Stimulated activated CD8-positive, alpha-beta memory T cell treated with anti-CD3 and anti-CD28 coated beads, Interleukin-15, amount 100 ng/mL, for 1 hour (primary cell): ENCODE measurements at places on chromosomes 1 and 21.
A peak's percentile ranks its signal among the peaks of the same experiment; 100 is the strongest.

GRCh38 chr1:147079400-147080005 is 92.8 kb downstream of the PRKAB2 start:
- no peak for DNase-seq

DNA sequence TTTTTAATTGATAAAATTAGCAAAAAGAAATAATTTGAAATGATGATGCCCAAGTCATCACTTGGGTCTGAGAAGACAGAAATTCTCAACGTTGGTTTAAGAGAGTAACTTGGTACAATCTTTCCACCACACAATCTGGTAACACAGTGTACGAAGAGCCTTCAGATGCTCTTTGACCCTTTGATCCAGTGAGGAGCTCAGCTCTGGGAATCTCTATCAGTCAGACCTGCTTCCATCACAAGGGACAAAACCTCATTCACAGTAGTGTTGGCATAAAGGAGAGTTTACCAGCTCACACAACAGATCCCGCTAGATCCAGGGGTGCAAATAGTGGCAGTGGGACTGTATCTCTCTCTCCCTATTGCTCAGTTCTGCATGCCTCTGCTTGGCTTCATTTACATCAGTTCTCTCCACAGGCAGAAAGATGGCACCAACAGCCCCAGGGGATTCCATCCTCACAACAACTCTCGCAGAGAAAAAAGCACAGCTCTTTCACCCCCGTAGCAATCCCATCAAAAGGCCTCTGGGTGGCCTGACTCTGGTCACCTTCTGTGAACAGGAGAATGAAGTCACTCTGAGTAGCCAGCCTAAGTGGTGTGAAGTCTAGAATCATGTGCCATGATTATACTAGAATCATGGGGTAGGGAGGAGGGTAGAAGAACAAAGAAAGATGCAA is 119.7 kb downstream of the ZNF281 start:
- DNase-seq = no peak

DNA sequence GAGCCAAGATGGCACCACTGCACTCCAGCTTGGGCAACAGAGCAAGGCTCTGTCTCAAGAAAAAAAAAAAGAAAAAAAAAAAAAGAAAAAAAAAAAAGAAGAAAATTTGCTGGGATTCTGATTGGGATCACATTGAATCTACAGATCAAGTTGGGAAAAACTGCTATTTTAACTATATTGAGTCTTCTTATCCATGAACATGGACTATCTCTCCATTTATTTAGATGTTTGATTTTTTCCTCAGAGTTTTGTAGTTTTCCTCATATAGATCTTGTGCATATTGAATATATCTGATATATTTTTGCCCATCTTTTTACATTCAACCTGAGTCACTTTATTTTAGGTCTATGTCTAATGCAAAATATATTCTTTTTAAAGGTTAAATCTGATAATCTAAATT is 58.3 kb upstream of the B3GALNT2 start:
- no peak for DNase-seq

DNA sequence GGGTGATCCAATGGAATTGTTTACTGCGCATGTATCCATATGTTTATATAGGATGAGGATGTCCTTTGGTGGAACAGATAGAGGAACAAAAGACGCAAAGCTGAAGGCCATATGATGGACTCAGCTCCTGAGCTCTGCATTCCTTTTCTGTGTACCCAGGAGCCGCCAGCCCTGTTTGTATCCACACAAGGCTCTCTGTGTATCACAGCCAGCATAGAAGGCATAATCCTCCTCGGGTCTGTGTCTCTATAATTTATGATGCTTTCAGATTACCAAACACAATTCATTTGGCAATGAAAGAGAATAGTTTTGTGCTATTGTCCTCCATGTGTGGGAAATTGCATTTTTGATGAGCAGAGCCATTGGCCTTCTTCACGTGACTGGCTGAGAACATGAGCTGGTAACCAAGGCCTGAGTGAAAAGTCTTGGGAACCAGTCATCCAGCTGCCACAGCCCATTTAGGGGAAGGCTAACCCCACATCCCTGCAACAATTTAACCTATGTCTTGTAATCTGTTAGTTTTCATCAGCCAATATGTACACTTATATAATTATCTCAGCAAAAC is 119.2 kb downstream of the PBX1 start:
- no peak for DNase-seq

GRCh38 chr1:209742409-209743144 is 13.3 kb upstream of the TRAF3IP3 start:
- DNase-seq = no peak

GRCh38 chr21:33449616-33450015 is 30.2 kb downstream of the TMEM50B start:
- no peak for DNase-seq

- DNase-seq = no peak
Observed at GRCh38 chr1:21381354-21381753, 58.6 kb upstream of the NBPF3 start.

GRCh38 chr1:16420424-16421118 is 16.7 kb downstream of the SPATA21 start:
- DNase-seq = peak; percentile 7

DNA sequence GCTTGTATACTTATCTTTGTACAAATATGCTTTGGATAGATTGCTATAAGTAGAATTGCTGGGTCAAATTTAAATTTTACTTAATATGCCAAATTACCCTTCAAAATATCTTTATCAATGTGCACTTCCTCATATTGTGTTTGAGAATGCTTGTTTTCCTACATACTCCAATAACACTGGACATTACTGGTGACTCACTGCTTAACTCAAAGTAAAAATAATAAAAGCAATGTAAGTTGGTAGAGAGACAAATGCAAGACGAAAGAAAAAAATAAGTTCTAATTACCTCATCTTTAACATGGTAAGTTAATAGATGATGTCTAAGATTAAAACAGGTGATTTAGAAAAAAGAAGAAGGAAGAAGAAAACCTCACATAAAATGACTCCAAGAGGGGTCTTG is 7.9 kb upstream of the SH3GLB1 start:
- no peak for DNase-seq

- DNase-seq = no peak
Observed at GRCh38 chr1:225400968-225401367, 26.9 kb downstream of the LBR start.

DNA sequence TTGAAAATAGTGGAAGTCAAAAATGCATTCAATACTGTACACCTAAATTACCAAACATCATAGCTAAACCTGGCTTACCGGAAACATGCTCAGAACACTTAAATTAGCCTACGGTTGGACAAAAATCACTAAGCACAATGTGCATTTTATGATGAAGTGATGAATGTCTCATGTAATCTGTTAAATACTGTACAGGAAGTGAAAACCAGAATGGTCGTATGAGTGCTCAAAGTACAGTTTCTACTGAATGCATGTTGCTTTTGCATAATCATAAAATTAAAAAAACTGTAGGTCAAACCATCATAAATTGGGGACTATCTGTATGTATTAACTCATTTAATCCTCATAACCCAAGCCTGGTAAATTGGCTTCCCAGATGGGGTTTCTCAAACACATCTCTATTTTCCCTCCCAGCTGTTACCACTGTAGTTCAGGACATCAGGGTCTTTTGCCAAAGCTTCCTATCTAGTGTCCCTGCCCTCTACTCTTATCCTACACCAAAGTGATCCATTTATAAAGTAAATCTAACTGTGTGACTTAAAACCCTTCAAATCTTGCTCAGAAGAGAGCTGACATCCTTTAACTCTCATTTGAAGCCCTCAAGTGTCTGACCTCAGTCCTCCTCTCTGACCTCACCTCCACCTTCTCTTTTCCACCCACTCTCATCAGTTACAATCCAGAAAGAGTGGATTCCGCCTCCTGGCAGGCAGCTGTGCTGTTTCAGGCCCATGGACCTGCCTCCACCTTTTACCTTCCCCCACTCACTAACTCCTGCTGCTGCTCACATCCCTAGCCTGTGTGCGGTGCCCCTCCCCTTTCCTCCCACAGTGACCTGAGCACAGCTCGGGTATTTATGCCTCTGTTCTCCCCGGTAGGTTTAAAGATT is 356.4 kb upstream of the ST6GALNAC5 start:
- DNase-seq = no peak

- no peak for DNase-seq
Observed at GRCh38 chr1:37040773-37041172, 6.5 kb upstream of the GRIK3 start.

DNA sequence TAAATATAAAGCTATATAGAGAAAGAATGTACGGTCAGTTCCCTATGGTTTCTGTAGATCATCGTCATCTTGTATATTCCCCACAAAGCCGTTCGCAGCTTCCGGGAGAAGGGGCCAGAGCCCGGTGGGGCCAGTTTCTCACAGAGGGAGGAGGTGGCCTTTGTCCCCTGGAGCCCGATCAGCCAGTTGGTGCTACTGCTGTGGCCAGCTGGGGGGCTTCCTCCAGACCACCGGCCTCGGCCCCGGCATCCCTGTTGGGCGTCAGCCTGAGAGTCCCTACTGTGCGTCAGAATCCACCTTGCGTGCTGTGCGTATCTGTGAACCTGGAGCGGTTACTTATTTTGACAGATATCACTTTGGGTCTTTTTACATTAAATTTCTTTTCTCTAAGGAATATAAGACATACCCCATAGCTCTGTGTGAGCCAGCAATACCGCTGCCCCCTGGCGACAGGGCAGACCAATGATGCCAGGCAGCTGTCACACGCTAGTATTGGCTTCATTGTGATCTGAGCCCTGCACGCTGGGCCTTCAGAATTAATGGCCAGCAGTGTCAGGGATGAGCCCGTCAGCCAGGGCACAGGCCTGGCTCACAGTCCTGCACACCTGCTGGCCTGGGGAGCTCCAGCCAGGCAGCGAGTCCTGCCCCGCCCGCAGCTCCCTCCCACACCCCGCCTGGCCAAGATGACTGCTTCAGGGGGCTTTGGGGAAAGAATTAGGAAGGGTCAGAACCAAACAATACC is 145.9 kb downstream of the PGBD5 start:
- no peak for DNase-seq

- no peak for DNase-seq
Observed at GRCh38 chr1:28118640-28119307, 30.4 kb upstream of the EYA3 start.

- no peak for DNase-seq
Observed at GRCh38 chr1:205800981-205801703, 11.9 kb downstream of the SLC41A1 start.

DNA sequence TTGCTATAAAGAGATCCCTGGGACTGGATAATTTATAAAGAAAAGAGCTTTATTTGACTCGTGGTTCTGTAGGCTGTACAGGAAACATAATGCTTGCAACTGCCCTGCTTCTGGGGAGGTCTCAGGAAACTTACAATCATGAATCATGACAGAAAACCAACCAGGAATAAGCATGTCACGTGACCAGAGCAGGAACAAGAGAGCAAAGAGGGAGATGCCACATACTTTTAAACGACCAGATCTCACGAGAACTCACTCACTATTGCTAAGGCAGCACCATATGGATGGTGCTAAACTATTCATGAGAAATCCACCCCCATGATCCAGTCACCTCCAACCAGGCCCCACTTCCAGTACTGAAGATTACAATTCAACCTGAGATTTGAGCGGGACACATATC is 49.8 kb upstream of the RCC1 start:
- no peak for DNase-seq

DNA sequence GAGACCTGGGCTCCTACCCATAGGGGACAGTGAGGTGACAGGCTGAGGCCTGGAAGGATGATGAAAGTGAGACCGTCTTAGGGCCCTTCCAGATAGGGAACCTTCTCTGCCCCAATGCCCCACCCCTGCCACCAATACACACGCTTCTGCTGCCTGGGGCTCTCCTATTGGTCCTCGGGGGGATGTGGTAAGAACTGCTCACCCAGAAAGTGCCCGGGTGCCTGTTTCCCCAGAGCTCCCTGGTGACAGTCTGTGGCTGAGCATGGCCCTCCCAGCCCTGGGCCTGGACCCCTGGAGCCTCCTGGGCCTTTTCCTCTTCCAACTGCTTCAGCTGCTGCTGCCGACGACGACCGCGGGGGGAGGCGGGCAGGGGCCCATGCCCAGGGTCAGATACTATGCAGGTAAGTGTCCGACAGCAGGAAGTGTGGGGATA is 948 bp downstream of the SEMA4A start:
- no peak for DNase-seq

- DNase-seq = no peak
Observed at GRCh38 chr1:117077267-117077666, 17.1 kb downstream of the TTF2 start.

GRCh38 chr1:86741947-86742572 is 37.7 kb downstream of the SH3GLB1 start:
- peak; percentile 19 for DNase-seq

DNA sequence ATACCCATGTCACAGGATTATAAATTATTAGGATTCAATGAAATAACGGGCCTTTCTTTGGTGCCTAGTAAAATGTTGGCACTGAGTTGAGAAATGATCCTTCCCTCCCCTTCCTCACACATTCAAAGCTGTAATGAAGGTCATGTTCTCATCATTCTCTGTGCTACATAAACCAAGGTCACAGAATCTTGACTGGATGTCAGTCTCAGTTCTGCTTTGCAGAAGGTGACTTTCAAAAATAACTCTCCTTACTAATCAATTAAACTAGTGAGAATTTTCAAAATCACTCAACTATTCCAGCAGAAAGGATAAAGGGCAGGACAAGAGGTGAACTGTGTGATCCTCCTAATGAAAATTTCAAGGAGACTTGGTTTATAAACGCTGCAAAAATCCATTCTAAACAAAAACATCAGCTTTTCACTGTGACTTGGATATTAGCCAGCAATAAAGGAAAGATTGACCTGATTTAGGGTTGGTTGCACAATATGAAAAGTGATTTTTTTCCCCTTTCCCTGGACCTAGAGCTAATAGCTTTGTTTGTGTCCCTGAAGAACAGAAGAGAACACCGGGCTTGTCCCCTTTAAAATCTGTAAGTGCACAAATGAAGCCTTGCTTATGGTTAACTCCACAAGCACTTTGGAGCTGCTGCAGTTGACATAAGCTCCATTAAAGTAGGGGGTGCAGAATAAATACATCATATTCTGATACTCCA is 120.1 kb downstream of the SEC16B start:
- no peak for DNase-seq

DNA sequence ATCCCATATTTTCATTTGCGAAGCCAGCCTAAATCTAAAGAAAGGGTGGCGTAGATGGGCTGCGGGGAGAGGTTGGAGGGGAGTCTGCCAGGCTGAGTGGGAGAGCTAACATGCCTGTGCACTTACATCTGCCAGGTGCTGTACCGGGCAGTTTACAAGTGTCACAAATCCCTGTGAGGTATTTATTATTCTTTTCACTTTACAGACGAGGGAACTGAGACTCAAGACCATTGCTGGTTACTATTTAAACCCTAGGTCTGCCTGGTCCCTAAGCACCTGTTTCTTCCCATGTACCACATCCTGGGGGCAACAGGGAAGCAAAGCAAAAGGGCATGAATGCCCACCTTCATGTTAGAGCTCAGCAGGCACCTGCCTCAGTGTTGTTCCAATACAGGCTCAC is 19.4 kb upstream of the EFNA1 start:
- DNase-seq = no peak

- DNase-seq = no peak
Observed at GRCh38 chr1:42748021-42748420, 8.0 kb upstream of the CLDN19 start.

GRCh38 chr1:55338448-55338820 is 123.3 kb upstream of the USP24 start:
- DNase-seq = no peak

GRCh38 chr1:22297999-22298398 is 153.7 kb upstream of the ZBTB40 start:
- no peak for DNase-seq
